Stimulated activated CD4-positive, alpha-beta T cell treated with anti-CD3 and anti-CD28 coated beads, Interleukin-12 subunit alpha, Interleukin-12 subunit beta, amount 100 ng/mL, for 48 hours (primary cell): ENCODE measurements at places on chromosomes 4 and X.

DNA sequence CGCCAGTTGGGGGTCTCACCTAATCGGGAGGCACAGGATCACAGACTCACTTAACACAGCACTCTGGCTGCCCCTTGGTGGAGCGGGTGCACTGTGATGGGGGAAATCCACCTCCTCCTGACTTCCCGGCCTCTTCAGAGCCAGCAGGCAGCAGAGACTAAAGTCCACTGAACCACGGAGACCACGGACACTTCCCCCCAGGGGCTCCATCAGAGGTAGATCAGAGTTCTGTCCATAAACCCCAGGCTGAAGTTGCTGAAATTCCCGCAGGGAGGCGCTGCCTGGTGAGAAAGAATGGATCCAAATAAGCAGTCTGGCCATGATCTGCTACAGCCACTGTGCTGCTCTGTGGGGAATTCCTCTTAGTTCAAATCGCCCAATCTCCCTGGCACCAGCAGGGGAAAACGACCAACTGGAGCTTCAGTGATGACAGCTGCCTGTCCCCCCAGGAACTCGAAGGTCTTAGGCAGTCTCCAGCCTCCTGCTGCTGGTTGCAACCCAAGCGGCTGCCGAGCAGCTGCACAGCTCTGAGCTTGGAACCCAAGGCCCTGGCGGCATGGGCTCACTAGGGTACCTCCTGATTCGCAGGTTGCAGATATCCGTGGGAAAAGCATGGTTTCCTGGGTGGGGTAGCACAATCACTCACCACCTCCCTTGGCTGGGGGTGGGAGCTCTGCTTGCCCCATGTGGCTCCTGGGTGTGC, 106.9 kb upstream of the DCAF12L2 start:
- no peak for DNase-seq

DNA sequence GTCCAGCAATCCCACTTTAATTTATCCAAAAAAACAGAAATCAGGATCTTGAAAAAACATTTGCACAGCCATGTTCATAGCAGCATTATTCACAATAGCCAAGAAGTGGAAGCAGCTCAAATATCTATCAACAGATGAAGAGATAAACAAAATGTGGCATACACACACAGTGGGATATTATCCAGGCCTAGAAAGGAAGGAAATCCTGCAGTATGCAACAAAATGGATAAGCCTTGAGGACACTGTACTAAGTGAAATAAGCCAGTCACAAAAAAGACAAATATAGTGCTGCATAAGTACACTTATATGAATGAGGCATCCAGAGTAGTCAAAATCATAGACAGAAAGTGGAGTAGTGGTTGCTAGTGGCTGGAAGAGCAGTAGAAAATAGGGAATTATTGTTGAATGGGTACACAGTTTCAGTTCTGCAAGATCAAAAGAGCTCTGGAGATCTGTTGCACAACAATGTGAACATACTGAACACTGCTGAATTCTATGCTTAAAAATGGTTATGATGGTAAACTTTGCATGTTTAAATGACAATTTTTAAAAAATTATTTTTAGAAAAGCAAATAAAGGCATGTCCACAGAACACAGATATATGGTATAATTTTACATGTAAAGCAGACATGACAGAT, 25.6 kb downstream of the CHM start:
- DNase-seq = no peak

GRCh38 chr4:26015133-26015651, 101.2 kb downstream of the SMIM20 start:
- DNase-seq = no peak

GRCh38 chr4:15675356-15675755, 6.3 kb upstream of the FAM200B start:
- no peak for DNase-seq

DNA sequence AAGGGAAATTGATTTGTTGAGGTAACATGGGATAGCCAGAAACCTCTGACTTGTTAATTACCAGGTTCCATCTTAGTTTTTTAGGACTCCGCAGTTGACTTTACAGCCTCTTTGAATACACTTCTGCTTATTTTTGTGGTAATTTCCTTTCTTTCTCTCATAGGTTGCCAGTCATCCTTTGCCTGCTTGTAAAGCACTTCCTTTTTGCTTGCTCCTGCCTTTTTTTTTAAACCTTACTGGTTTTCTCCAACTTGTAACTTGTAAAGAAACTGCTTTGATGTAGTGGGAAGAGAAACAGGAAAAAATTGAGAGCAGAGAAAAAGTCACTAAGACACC, 2.6 kb downstream of the PGK1 start:
- no peak for DNase-seq

DNA sequence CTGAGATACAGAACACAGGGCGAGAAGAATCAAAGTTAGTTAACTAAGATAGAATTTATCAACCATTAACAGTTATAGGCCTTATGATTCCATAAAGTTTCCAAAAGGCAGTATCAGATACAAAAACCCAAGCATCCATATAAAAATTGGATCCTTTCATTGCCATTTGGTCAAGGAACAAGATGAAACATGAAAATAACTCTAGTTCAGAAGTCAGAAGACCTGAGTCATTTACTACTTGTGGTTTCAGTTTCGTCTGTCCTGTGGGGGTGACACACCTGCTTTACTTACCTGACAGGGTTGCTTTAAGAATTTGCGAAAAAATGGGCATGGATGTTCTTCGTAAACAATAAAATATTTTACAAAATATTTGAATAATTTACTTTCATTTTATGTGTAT, 130.8 kb downstream of the ANAPC10 start:
- DNase-seq = no peak

DNA sequence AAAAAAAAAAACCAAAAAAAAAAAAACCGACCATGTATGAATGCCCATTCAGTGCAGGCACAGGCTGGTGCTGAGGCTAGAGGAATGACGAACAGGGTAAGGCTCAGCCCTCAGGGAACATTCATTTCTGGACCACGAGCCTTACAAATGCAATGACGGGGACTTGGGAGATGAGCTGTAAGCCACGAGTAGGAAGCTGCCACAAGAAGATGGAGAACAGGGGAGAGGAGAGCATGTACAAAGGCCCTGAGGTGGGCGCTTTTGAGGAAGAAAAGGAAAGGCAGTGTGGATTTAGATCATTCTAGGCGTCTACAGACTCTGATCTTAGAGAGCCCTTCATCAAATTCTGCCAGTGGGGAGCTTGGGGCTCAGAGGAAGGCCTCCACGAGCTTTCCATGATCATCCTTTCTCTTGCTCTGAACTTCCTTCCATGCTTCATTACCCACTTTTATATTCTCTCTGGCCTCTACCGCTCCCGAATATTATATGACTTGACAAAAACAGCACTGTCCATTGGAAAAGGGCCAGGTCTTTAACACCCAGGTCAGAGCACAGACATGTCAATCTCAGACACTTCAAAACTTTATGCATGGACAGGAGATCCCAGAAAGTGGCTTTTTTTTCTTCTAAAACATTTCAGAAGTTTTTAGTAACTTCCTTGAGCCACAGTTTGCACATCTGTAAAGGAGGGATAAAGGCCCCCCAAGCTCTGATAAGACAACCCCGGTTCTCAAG, 3.3 kb upstream of the ZNF518B start:
- peak; percentile 37 for DNase-seq

DNA sequence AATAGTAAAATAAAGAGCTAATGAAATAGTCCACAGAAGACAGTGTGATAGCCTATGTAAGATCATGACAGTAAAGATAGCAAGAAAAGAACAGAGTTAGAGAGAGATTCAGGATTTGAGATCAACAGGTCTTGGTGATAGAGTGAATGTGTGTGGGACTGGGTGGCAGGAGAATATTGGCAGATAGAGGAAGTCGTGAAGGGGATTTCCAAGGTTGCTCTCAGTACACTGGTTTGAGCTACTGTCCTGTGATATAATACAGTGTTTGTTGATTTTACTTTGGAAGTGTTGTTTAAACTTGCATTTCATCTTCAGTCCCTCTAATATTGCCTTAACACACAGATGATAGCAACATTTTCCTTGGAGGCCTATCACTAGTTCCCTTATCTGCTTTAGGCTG, 44.1 kb downstream of the DTHD1 start:
- no peak for DNase-seq

GRCh38 chr4:54090804-54091623, 8.9 kb upstream of the GSX2 start:
- DNase-seq = no peak

GRCh38 chr4:2289311-2289954, 27.5 kb upstream of the MXD4 start:
- no peak for DNase-seq

- no peak for DNase-seq
Measured at GRCh38 chr4:74481891-74482609, 37.1 kb downstream of the AREG start.

GRCh38 chrX:41779030-41779564, 55.1 kb downstream of the GPR82 start:
- DNase-seq = no peak

DNA sequence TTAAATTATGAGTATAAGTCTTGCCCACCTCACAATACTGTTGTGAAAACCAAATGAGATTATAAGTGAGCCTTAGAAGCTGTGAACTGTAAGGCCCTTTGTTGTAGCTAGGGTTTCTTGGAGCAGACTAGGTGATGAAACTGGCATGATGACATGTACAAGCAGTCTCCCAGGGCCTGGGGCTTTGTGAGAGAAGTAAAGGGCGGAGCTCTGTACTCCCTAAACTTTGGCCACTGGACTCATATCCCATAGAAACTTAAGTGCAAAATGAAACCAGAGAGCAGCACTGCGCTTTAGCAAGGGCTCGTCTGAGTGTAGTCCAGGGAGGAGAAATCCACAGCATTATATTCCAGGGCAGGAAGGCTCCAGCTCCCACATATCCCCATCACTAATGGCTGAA, 385.6 kb upstream of the FGF16 start:
- DNase-seq = no peak

- DNase-seq = no peak
Measured at GRCh38 chrX:79645749-79646148, 278.6 kb upstream of the ITM2A start.

DNA sequence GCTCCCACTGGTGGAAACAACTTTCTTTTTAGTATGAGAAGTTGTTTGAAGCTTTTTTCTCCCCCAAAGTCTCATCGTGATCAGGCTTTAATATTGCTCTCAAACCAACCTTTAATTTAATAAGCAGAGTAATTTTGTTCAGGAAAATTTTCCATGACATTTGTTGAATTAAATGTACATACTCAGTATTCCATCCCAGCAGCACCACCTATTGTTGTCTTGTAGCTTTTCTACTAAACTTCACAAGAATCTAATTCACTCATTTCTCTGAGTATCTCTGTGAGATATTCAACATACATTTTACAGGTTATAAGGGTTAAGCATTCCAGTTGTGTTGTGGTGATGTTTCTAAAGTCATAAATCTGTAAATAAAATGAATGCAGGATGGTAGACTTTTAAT, 218.3 kb upstream of the HAND2 start:
- no peak for DNase-seq

- DNase-seq = no peak
Measured at GRCh38 chr4:140710908-140711622, 45.1 kb downstream of the TBC1D9 start.

GRCh38 chrX:31670245-31670644, 598.4 kb upstream of the FTHL17 start:
- no peak for DNase-seq
